ENCODE measurements at places on chromosomes 16 and 17. TPM values are rescaled to one million over a fixed set of nuclear protein-coding genes. Genes with fewer than 3 reads are reported as not detected.

Gene UBE2I
- total RNA-seq, result 278 TPM

Gene SYT17
- total RNA-seq, result 1.9 TPM

Gene CYLD
- 178 TPM for total RNA-seq

Gene NRN1L
- total RNA-seq, result not detected

Gene HSPB9
- not detected for total RNA-seq

Gene SLC5A2
- not detected for total RNA-seq

Gene DYNC1LI2
- total RNA-seq, result 56.5 TPM

Gene CDH3
- total RNA-seq, result 0.19 TPM

Gene TP53TG3C
- total RNA-seq, result not detected

GRCh38 chr16:7492122-7492521 lies 159.5 kb downstream of the RBFOX1 start:
- no peak for DNase-seq

- no peak for DNase-seq
These were observed 3.2 kb downstream of the DPH1 start for GRCh38 chr17:2033153-2033552.

DNA sequence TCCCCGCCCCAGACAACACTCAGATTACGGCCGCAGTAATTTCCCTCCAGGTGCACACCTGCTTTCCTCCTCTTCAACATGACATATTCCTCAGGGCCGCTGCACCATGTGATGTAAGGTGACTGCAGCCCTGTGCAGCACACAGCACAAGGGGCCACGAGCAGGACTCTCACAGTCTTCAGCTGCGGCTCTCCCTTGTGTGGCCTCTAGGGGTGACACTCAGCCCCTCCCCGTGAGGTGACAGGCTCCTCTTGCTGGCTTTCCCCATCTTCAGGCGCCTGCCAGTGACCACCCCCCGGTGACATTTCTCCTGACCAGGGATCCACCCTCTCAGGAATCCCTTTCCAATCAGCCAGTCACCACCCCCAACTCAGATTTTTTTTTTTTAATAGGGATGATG lies 31.3 kb upstream of the ABCC3 start:
- no peak for DNase-seq

DNA sequence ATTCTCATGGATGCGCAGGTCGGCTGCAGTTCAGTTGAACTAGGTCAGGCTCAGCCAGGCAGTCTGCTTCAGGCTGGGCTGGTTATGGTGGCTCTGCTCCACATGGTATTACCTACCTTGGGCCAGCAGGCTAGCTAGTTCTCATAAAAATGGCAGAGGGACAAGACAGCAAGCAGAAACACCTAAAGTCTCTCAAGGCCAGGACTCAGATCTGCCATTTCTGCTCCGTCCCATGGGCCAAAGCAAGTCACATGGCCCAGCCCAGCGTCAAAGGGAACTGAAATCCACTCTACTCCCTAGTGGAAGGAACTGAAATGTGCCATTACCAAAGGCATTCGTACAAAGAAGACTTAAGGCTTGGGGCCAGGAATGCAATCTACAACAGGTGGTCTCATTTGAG lies 160.0 kb downstream of the TMEM132E start:
- no peak for DNase-seq

GRCh38 chr16:23847948-23848347 lies 12.2 kb downstream of the PRKCB start:
- DNase-seq, result peak; percentile 82

GRCh38 chr17:13027246-13027645 lies 9.4 kb upstream of the ELAC2 start:
- no peak for DNase-seq

GRCh38 chr17:47847341-47848197 lies 3.4 kb downstream of the SP6 start:
- DNase-seq, result peak; percentile 75

DNA sequence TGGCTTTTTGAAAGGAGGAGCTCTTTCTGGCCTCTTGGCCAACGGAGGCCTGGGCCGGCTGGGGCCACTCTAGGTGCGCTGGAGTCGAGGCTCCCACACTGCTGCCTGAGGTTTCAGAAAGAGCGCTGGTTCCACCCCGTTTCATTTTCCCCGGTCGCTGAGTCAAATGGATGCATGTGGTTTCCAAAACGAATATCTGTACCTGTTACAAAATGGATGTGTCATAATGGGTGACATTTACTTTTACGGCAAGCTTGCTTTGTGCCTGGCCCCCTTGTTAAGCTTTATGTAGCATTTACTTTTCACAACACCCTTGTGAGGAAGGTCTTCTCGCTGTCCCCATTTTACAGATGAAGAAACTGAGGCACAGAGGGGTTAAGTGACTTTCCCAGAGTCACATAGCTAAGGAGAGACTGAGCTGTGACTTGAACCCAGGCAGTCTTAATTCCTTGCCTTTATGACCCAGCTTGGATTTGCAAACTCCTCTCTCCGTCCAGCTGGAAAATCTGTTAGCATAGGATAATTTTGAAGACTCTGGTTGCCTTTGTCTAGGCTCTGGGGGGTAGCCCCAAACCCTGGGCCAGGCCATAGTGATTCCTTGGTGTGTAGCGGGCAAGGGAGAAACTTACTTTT lies 10.6 kb downstream of the KSR1 start:
- peak; percentile 93 for DNase-seq

- no peak for DNase-seq
These were observed 9.4 kb upstream of the MYLK3 start for GRCh38 chr16:46757339-46758050.

- peak; percentile 80 for DNase-seq
These were observed 571 bp downstream of the CAVIN1 start for GRCh38 chr17:42422412-42422957.

- no peak for DNase-seq
These were observed 19.5 kb downstream of the MINK1 start for GRCh38 chr17:4852567-4853207.

DNA sequence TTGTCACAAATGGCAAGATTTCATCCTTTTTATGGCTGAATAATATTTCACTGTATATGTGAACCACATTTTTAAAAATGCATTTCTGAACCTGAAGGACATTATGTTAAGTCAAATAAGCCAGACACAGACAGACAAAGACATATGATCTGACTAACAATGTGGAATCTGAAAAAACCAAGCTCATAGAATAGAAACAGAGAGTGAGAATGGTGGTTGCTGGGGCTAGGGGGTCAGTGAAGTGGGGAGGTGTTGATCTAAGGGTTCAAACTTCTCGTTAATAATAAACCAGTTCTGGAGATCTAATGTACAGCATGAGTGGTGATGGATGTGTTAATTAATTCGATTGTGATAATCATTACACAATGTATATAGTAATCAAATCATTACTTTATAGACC lies 475.1 kb downstream of the WWOX start:
- DNase-seq, result no peak

DNA sequence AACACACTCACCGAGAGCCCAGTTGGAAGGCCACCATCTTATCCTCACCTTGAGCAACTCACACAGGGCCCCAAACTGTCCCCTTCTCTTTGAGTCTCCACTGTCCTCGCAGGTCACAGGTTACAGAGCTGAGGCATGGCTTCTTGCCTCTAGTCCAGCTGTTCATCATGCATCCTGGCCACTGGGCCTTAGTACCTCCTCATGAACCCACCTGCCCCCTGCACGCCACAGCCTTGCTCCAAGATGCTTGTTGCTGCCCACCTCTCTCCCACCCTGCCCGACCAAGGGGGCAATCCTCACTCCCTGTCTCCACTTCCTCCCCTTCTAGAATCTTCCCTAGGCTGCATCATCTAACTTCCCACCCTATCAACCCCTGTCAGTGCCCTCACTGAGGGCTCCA lies 17.1 kb downstream of the CDH5 start:
- DNase-seq, result no peak

DNA sequence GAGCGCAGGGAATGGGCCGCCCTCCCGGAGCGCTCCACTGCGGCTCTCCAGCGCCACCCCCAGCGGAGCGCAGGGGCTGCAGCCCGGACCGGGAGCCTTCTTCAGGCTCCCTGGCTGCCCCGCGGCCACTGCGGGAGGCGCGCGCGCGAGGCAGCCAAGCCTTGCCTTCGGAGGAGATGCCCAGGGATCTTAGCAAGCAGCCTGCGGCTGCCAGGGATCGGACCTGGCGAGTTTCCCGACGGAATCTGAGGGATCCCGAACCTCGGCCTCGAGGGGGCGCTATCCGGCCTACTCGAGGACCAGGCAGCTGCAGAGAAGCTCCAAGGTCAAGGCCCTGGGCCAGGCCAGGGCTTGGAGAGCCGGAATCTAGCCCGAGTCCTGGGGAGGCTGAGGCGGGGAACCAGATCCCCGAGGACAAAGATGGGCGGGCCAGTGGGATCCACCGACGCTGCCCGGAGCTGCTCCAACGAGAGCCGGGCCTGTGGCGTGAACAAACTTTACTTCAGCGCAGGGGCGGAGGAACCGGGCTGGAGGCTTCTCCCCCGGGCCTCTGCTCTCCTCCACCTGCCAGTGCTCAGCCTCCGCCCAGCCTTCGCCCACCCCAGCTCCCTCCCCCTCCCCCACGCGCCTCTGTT lies at the start of gene IRX6:
IRX6 (plus strand) TSS at position 567 of the 635 bp plus-strand sequence. CDS start 889 bp downstream, outside the sequence.
- DNase-seq, result no peak

- peak; percentile 62 for DNase-seq
These were observed 37.6 kb upstream of the PIRT start for GRCh38 chr17:10875430-10875851.

DNA sequence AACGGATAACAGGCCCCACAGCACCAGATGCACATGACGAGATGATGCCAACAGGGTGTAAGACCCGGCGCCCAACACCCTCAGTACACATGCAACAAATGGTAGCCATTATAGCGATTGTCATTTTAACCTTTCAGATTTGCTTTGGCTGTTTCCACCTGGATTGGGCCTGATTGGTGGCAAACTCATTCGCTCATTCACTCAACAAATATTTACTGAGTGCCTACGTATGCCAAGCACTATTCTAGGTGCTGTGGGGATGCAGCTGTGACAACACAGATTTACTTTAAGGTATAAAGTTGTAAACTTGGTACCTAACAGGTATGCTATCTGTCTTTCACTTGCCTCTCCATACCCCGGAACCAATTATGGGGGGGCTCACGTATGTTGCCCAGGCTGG lies 66.8 kb downstream of the SRCIN1 start:
- no peak for DNase-seq

GRCh38 chr17:4583782-4584100 lies 588 bp upstream of the SMTNL2 start:
- no peak for DNase-seq

All from activated CD4-positive, alpha-beta T cell treated with anti-CD3 and anti-CD28 coated beads, Interleukin-2, amount 10 ng/mL, durations not matched to agents 24 days and 14 days (primary cell).